ENCODE measurements at places on chromosomes 12 and 14.
A peak's percentile ranks its signal among the peaks of the same experiment; 100 is the strongest.

DNA sequence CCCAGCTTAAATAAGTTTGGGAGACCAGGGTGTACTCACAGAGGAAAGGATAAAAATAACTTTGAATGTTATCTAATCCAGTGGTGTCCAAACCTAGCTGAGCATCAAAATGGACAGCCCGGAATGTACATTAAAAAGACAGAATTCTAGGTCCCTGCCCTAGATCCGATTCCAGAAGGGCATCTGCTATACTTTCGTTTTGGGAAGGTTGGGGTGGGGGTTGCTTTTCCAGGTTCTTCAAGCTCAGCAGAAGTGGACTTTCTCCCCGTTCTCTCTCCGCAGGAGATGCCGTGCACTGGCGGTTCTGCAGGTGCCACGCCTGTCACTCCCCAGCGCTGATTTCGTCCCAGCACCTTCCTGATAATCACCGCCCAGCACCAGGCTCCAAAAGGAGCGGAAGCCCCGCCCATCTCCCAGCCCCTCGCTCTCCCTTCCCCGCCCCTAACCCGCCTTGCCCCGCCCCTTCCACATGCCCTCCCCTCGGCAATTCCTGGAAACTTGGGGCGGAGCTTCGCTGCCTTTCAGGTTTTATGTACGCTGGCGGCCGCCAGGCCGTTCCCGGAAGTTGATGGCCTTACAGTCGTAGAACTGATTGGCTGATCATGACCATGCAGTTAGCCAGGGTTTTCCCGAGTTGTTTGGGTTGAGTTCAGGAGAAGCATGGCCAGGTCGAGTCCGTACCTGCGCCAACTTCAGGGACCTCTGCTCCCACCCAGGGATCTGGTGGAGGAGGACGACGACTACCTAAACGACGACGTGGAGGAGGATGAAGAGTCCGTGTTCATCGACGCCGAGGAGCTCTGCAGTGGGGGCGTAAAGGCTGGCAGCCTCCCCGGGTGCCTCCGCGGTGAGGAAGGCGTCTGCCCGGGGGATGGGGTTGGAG is at the start of gene HELB:
Gene HELB (plus strand): TSS at position 550 of the 883 bp plus-strand sequence. CDS start 111 bp downstream, at position 661.
- DNase-seq, result peak; percentile 98

DNA sequence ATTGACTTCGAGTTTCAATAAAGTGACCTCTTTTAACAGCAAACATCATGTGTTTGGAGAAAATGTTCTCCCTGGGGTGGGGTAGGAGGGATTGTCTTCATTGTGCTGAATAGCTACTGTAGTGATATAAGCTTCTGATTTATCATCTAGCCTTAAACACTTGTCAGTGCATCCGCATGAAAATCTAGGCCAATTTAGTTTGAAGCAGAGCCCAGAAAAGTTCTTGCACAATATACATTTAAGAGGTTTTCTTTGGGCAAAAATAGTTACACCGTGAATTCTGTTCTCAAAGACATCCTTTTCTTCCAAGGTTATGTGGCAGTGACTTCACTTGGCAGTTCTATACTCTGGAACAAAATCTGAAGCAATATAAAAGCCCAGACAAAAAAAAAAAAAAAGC is 136.0 kb upstream of the IFNG-AS1 start:
- DNase-seq, result no peak

- no peak for DNase-seq
These were observed 42.8 kb downstream of the PRMT8 start for GRCh38 chr12:3533703-3534386.

GRCh38 chr14:33273978-33274377 is 335.3 kb downstream of the NPAS3 start:
- DNase-seq, result no peak

- DNase-seq, result no peak
These were observed 49.2 kb downstream of the BRMS1L start for GRCh38 chr14:35875296-35875695.

DNA sequence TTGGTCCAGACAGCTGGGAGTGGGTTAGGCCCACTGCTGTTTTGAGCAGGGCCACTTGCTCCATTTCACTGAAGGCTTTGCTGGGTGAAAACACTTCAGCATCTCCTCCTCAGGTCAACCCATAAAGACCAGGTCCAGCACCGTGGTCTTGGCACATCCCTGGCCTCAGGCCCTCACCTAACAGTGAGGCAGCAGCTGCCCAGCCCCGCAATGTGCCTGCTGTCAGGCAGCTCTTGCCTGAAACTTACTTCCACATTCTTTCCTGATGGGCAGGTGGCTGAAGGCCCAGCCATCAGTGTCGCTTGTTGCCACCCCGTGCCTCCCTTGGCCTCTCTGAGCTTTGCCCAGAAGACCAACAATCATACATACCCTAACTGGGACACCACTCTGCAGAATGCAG is 54.4 kb downstream of the ANAPC7 start:
- no peak for DNase-seq

- peak; percentile 29 for DNase-seq
These were observed 662 bp upstream of the ATP2A2 start for GRCh38 chr12:110280392-110280778.

GRCh38 chr14:64646103-64646502 is 58.1 kb upstream of the PLEKHG3 start:
- DNase-seq, result no peak

DNA sequence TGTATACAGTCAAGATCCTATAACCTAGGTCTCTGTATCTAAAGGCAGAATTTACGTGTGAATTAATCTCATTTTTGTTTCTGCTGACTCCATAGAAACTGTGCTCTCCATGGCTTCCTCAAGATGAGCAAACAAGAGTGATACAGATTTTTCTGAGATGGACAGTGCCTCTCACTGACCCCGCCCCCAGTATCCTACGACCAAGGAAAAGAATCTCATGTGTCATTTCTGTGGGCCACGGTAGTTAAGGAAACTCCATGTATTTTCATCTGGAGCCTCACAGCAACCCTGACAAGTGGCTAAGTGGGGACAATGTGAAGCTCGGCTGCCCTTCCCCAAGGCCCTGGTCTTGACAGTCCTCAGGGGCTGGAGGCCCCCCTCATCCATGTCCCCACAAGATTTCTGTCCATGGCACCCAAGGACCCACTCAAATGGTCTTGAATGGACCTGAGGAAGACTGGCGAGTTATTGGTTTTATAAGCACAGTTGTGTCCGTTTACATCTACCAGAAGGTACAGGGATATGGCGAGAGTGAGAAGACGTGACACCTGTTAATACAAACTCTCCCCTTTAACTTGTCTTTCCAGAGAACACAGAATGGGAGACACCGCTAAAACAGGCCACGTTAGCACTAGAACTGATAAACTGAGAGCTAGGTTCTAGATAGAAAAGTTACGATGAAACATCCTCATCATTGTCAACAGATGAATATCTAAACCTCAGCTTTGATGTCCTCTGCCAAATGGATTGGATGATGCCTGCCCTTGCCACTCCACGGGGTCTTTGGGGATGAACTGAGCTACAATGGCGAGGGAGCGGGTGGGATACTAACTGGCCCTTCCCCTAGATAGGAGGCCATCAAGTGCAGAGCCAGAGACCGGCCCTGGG is 108.4 kb upstream of the EGLN3 start:
- DNase-seq, result no peak

DNA sequence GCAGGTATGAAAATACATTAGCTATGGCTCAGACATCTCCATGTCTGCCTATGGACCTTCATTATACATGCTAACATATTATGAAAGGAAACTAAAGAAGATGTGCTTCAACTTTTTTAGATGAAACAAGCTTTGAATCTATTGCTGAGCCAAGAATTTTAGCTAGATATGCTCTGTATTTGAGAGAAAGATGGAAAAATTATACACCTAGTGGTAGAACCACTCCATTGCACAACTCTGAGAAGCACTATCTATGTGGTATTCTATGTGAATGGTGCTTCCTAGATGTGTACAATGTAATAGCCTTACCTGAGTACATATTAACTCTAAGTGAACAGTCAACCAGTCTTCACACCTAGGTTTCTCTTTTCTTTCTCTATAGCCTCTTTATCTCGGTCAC is 17.3 kb downstream of the EPYC start:
- no peak for DNase-seq

GRCh38 chr12:780750-781379 is 28.5 kb downstream of the WNK1 start:
- DNase-seq, result no peak

Data from stimulated activated CD8-positive, alpha-beta memory T cell treated with anti-CD3 and anti-CD28 coated beads, Interleukin-2, amount 100 ng/mL, for 1 hour (primary cell).